Naive thymus-derived CD4-positive, alpha-beta T cell (primary cell): ENCODE measurements at places on chromosomes 4 and X. TPM values are rescaled to one million over a fixed set of nuclear protein-coding genes. Genes with fewer than 3 reads are reported as not detected.

Gene MAGED4B
- 2.3 TPM for total RNA-seq

Gene WWC2
- total RNA-seq, result 10.9 TPM

Gene ARR3
- total RNA-seq, result not detected

Gene PPP4R3C
- not detected for total RNA-seq

Gene RGN
- total RNA-seq, result not detected in 2 replicates

Gene SHISA3
- not detected for total RNA-seq

DNA sequence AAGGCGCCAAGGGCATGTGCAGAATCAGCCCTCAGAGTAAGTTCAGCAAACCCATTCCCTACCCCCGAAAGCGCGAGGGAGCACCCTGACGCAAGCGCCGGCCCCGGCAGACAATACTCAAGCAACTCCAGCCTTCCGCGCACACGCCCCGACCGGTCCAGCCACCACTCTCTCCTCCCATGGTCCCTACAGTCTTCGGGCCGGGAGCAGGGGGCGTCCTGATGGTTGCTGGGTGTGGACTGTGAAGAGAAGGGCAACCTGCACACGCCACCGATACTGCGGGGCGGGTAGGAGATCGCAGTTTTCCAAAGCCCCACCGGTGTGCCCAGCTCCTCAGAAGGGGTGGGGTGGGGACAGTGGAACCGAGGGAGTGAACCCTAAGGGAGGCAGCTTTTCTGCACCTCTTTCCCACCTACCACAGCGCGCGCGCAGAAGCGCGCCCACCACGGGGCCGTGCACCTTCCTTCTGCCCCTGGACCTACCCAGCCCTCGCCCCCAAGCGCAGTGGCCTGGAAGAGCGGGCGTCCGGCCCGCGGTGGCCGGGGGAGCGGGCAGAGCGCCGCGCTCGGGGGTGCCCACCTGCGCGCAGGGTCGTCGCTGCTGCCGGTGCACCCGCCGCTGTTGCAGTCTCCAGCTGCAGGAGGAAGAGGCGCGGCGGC is 650.2 kb upstream of the DIPK2B start:
- DNase-seq, result peak; percentile 13

Gene ZCCHC13
- not detected in 2 replicates for total RNA-seq

DNA sequence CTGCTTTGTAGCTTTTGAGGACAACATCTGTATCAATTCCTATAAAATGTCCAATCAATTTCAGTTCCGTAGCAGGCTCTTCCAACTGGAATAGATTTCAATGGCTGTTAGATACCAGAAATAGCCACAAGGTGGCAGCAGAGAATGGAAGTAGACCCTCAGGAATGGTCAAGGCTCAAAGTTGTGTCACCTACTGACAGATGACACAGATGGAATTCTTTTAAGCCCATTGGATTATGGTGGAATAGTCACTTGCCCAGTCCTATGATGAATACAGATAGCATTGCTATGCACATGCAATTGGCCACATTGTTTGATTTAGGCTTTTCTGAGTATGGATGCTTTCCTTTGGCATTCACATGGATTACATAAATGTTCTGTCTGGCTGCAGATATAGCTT is 130.4 kb upstream of the RADX start:
- DNase-seq, result peak; percentile 10

GRCh38 chrX:14228611-14229010 is 198.9 kb upstream of the GEMIN8 start:
- DNase-seq, result no peak

DNA sequence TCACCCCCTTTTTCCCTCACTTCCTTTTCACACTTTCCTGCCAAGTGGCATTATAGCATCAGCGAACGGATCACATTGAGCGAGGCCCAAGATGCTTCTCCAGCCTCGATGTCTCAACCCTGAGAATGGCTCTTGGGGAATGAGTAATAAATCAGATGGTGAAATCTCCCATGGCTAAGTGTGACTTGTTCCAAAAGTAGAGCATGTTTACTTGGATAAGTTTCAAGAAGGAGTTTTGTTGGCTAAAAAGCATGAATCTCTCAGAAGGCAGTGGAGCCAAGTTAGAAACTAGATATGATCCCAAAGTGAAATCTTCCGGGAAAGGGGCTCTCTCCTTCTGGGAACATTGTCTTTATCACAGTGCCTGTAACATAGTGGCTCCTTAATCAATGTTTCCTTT is 316.3 kb downstream of the CAMK2D start:
- DNase-seq, result no peak

DNA sequence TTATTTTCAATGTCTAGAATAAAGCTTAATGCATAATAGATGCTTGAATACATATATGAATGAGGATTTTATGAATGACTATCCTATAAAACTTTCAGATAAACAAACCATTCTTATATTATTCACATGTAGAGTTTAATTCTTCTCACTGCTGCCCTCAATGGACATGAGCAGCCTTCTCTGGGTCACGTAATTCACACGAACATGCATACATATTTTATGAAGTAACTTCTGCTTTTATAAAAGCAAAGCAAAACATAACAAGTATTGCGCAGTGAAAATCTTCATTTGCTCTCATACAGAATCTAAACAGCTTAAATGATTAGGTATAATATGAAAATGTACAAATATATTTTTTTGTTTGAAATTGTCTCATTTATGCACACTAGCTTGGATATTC is 116.7 kb downstream of the TMA16 start:
- no peak for DNase-seq

DNA sequence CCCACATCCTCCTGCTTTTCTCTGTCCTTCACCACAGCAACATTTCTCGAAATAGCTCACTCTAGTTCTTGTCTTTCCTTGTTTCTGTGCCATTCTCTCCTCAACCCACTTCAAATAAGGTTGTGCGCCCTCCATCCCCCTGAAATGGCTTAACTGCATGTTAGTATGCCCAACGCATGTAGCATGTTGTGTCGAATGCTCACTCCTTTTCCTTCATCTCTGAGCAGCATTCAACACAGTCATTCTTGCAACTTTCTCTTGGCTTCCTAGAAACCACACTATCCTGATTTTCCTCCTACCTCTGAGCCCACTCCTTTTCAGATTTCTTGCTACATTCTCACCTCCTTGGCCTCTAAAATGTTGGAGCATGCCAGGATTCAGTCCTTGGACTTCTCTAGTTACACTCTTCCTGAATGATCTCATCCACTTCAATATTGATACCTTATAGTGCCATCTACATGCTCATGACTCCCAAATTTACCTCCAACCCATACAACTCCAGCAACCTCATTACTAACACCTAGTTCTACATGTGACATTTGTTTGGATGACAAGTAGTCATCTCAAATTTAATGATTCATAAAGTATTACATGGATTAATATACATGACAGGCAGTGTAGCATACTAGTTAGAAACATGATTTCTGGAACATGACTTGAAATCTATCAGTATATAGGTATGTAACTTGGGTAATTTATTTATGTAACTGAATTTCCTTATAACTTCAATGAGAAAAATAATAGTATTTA is 22.3 kb downstream of the RBMX start:
- DNase-seq, result no peak

GRCh38 chr4:77347351-77347966 is 190.5 kb downstream of the CCNG2 start:
- no peak for DNase-seq

Gene RPS6KA6
- total RNA-seq, result not detected

DNA sequence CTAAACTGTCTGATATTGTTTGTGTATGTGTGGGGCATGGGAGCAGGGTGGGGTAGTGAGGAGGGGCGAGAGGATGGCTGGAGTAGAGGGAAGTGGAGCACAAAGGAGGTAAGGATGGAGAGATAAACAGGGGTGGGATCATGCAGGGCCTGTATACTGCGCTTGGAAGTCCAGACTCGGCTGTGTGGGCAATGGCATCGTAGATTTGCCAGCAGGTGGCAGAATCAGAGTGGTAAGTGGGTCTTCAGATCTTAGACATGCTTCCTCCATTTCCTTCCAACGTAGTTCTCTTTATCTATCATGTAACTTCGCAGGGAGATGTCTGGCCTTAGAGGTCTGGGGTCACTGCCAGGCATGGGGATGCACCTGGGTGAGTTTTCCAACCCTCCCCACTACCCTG is 155.5 kb downstream of the PDGFRA start:
- DNase-seq, result no peak

DNA sequence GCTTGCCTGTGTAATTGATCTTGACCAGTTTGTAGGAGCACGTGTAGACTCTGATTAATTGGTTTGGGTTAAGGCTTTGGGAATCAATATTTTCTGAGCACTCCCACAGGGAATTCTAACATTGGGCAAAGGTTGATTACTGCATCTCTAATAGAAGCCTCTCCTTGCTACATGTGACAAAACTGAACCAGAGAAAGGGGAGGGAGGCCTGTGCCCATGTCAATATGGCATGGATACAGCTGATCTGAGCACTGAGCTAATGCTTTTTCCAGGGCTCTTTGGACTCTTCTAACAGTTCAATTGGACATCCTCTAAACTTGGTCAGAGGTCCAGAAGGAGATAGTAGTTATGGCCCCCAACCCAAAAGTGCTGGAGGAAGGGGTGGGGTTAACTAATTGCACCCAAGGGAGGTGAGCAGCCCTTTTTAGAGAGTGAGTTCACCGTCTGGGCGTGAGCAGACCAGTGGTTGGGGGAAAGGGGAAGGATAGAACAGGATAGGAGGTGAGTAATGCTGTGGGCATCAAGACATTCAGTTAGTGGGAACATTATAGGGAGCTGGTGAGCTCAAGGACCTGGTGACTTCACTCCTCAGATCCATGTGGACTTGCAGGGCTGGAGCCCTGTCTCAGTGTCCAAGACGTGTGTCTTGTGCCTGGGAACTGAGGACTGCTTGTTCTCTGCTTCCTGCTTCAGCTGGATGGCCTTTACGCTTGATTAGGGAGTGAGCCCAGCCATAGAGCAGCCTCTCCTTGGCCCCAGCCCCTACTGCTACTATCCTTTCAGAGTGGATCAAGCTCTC is 22.8 kb downstream of the MSN start:
- no peak for DNase-seq

Gene ZNF157
- total RNA-seq, result 0.27 and 0.33 TPM in 2 replicates

GRCh38 chr4:176872461-176872860 is 79.7 kb upstream of the VEGFC start:
- no peak for DNase-seq

DNA sequence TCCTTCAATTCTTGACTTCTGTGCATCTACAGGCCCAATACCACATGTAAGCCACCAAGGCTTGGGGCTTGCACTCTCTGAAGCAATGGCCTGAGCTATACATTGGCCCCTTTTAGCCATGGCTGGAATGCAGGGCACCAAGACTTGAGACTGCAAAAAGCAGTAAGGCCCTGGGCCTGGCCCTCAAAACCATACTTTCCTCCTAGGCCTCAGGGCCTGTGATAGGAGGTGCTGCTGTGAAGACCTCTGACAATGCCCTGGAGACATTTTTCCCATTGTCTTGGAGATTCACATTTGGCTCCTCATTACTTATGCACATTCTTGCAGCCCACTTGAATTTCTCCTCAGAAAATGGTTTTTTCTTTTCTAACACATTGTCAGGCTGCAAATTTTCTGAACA is 68.5 kb upstream of the FSTL5 start:
- no peak for DNase-seq

DNA sequence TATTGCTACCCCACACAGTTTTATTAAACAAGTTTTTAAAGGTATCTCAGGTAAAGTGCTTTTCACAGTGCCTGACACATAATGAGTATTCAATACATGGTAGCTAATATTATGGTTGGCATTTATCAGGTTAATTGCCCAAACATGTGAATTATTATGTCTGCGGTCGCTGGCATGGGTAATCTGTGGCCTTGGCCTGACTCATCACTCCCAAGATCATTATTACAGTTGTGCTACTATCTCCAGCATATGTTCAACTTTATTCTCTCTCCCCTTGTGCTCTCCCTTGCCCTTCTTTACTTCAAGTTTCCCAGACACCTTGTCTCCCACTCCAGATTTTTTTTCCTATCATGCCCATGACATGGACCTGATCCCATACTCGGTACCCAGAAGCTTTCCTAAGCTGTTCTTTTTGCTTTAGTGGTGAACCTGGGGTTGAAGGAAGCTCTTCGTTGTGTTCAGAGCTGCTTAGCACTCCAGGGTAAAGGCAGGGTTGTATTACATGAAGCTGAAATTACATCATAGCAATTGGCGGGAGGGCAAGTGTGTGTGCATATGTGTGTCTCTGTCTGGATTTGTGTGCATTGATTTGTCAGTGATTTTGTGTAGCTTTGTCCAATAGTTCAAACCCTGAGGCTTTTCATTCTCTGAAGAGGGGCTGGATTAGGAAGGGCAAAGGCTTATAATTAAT is 176.5 kb upstream of the NRK start:
- DNase-seq, result no peak

GRCh38 chr4:176920694-176921093 is 128.0 kb upstream of the VEGFC start:
- DNase-seq, result no peak

DNA sequence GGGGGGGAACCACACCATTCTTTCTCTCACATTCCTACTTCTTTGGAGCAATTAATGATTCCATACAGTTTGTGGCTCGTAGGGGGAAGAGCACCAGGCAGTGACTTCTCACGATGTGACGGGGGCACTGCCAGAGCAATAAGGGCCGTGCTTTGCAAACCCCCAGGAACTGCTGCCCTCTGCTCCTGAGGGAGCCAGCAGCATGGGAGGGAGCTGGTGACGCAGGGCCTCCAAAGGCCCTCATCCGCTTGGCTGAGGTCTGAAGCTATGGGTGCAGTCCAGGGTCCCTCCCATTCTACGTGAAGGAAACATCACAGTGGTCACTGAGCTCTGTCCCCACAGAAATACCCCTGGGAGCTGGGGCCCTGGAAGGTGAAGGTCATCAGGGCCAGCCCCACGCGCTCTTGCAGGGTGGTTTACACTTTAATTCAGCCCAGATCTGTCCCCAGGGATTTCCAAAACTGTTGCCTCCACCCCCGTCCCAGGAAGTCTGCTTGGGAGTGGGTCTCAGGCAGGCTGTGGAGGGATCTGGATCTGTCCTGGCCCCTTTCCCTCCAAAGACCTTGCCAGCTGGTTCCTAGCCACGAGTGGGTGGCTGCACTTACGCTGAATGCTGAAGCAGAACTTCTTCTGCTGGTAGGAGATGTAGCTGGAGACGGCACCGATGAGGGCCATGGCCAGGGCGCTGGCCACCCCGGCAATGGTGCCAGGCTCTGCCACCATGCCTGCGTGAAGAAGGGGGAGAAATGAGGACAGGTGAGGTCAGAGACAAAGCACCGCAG is 82.6 kb downstream of the MTMR1 start:
- no peak for DNase-seq

GRCh38 chr4:84291969-84292368 is 207.1 kb downstream of the NKX6-1 start:
- DNase-seq, result no peak

Gene TRIML2
- total RNA-seq, result not detected in 2 replicates

GRCh38 chr4:75028196-75028854 is 95.4 kb downstream of the PARM1 start:
- DNase-seq, result no peak

Gene HPSE
- total RNA-seq, result 6.2 TPM

DNA sequence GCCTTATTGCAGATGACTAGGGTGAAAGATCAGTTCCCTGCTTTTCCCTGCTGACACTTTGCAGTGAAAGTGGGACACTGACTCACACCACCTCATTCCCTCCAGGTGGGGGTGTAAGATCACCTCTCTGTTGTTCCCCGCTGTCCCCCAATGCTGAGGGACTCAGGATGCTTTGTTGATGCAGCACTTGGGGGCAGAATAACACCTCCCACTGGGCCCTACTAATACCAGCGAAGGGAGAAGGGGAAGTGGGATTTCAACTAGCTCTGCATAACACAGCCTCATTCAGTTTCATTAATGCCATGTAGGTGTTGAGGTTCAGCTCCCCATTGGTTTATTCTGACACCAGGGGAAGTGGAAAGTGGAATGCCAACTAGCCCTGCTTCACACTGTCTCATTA is 43.6 kb upstream of the IL1RAPL2 start:
- no peak for DNase-seq

Gene RAB41
- not detected for total RNA-seq
